Stimulated activated CD4-positive, alpha-beta T cell treated with anti-CD3 and anti-CD28 coated beads, Interleukin-4, amount 100 ng/mL, for 4 hours (primary cell): ENCODE measurements at places on chromosomes 4 and X.

- DNase-seq: no peak
Measured at GRCh38 chr4:168562041-168562571, 65.3 kb downstream of the PALLD start.

DNA sequence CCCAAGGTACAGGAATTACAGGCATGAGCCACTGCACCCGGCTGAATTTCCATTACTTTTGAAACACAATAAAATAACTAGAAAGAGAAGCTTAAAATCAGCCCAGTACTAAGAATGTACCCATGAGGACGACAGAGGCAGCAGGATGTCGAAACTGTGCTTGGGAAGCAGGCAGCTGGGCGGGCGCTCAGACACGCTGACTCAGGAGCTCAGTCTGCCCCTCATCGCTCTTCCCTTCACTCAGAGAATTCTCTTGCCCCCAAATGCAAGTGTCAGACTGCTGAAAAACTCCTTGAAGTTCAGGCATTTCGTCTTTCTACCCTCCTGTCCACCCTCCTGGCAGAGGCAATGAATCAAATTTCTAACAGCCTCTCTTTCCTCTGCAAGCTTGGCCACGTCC is 41.0 kb upstream of the CDKN2AIP start:
- DNase-seq: no peak

GRCh38 chr4:132227151-132227856 is 921.8 kb upstream of the PCDH10 start:
- DNase-seq: no peak

GRCh38 chrX:31715675-31716074 is 643.8 kb upstream of the FTHL17 start:
- no peak for DNase-seq

- DNase-seq: no peak
Measured at GRCh38 chr4:126986828-126987227, 645.9 kb upstream of the INTU start.

- DNase-seq: no peak
Measured at GRCh38 chr4:169428376-169428775, 157.6 kb upstream of the SH3RF1 start.

DNA sequence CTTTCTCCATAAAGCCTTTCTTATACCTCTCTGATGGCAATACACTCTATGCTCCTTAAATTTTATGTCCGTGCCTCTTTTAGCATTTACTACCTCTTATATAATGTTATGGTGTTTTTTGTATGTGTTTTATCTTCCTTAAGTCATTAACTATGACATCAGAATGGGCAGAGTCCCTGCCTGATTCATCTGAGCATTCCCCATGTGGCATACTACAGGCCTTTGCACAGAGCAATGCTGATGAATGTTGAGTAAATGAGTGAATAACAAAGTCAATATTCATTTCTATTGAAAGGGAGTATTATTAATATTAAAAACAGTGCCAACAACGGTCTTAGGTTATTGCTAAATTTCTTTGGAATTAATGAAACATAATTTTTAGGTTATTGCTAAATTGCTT is 18.8 kb upstream of the RPS6KA3 start:
- no peak for DNase-seq

DNA sequence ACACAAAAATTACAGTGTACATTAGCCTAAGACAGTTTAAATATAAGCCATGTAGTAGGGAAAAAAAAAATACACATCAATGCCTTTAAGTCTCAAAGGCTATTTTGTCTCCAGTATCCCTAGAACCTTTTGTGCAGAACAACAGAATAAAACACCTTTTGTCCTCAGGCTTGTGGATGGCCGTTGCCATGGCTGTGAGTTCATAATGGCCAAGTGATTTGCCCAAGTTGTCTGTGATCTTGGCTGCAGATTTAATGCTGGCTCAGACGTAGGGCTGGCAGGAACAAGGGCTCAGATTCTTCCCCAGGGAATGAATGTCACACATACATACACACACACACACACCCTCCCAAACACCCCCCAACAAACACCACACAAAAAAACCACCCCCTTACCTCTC is 25.3 kb downstream of the GPM6B start:
- no peak for DNase-seq

DNA sequence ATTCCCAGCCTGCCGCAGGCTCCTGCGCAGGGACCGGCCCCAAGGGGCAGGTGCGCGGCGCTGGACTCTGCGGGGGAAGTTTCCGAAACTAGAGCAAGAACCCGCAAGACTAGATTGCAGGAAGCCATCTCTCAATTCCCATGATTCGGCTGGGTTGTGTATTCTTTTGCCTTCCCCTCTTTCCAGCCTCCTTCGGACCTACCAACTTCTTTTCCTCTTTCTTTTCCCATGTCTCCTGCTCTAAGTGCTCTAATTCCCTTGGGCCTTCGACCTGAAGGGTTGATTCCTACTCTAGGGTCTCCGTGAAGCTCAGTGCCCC is 645 bp upstream of the OPHN1 start:
- no peak for DNase-seq

GRCh38 chrX:16061296-16061695 is 62.1 kb upstream of the GRPR start:
- DNase-seq: no peak

DNA sequence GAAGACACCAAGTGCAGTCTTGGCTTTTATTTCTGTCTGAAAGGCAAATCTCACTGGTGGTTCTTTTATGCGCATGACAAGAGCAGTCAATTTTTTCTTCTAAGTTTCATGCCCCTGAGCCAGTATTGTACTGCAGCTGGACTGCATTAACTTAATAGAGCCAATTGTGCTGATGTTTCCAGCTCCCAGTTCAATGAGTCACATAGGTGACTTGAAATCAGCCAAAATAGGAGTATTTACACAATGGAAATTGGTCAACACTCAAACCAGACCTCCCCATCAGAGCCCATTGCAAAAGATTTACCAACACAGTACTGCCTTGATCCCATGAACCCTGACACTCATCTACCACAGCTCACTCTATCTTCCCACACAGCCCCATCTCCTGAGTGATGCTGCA is 100.3 kb upstream of the GUCY1A1 start:
- no peak for DNase-seq

DNA sequence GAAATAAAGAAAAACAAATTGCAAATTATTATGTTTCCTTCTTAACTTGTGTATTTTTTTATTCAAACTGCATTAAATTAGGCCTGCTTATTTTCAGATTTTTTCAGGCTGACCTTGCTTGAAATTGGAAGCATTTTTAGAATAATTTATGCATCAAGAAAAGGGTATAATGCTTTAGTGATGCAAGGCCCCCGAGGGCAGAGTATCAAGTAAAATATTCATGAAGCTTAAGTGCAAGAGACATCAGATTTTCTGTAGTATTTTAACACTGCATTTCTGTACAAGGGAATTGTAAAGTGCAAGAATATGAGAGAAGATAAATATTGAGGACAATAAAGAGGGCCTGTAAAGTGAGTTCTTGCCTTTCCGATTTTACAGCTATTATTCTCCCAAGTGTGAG is 485.8 kb upstream of the ATOH1 start:
- no peak for DNase-seq

GRCh38 chr4:128337863-128338262 is 50.2 kb upstream of the PGRMC2 start:
- DNase-seq: no peak

DNA sequence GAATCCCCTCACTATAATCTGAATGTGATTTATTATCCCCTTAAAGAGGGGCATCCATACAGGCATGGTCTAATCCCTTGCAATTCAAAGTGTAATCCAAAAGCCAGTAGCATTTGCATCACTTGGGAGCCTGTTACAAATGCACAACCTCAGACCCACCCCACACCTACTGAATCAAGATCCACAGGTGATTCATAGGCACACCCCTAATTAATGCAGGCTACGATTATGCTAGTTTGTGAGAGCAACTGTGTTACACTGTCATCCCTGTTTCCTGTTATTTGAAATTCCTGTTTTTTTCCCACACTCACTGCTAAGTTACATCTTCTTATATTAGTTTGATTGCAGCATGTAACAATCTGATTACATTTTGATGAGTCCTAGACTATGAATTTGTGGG is 120.0 kb downstream of the RAB28 start:
- DNase-seq: no peak
